CD4-positive, alpha-beta memory T cell (primary cell): ENCODE measurements at places on chromosomes 7 and 10. TPM values are rescaled to one million over a fixed set of nuclear protein-coding genes. Genes with fewer than 3 reads are reported as not detected.

GRCh38 chr10:122307669-122308416, 36.7 kb downstream of the BTBD16 start:
- DNase-seq = no peak
- no peaks in the 10 kb centered on the region for H3K4me1 ChIP-seq
- H3K27me3 ChIP-seq = no peaks in the 10 kb centered on the region
- H3K27ac ChIP-seq = no peak overlapping the region

KAZALD1 gene
- total RNA-seq = not detected

GRCh38 chr10:78748235-78748533, 320.6 kb upstream of the ZMIZ1 start:
- no peak overlapping the region for H3K27ac ChIP-seq
- H3K27me3 ChIP-seq = peaks cover 4% of the 10 kb centered on the region
- no peak for DNase-seq
- no peaks in the 10 kb centered on the region for H3K36me3 ChIP-seq
- H3K4me3 ChIP-seq = no peak overlapping the region
- peaks cover under 1% of the 10 kb centered on the region for H3K4me1 ChIP-seq

DNA sequence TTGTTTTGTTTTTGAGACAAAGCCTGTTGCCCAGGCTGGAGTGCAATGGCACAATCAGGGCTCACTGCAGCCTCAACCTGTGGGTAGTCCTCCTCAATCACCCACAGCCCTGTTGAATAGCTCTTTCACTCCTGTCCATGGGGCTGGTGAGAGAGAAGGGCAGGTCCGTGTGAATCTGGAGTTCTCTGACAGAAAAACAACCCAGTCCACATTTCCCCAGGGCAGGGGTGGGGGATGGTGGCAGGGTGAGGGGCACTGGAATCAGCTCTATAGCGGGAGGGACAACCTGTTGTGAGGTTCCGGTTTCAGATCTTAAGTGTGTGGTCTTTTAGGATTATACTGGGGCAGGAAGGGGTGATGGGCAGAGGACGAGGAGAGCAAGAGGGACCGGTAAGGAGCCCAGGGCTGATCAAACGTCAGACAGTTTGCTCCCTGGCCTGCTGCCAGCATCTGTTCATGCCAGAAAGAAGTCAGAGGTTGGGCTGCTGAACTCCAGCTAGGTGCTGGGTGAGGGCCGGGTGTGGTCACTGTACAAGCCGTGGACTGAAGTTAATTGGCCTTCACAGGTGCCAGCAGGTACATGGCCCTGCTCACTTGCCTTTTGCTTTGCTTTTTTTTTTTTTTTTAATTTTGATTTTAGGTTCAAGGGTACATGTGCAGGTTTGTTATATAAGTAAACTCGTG, 33.2 kb upstream of the MKRN1 start:
- H3K27me3 ChIP-seq = no peaks in the 10 kb centered on the region
- no peak overlapping the region for H3K4me3 ChIP-seq
- no peak overlapping the region for H3K27ac ChIP-seq
- no peaks in the 10 kb centered on the region for H3K4me1 ChIP-seq
- no peak for DNase-seq

- no peaks in the 10 kb centered on the region for H3K4me1 ChIP-seq
- H3K27me3 ChIP-seq = no peaks in the 10 kb centered on the region
- H3K27ac ChIP-seq = no peak overlapping the region
- peaks cover 11% of the 10 kb centered on the region for H3K36me3 ChIP-seq
- no peak overlapping the region for H3K4me3 ChIP-seq
Measured at GRCh38 chr7:129669901-129670300, 58.4 kb downstream of the NRF1 start.

DNA sequence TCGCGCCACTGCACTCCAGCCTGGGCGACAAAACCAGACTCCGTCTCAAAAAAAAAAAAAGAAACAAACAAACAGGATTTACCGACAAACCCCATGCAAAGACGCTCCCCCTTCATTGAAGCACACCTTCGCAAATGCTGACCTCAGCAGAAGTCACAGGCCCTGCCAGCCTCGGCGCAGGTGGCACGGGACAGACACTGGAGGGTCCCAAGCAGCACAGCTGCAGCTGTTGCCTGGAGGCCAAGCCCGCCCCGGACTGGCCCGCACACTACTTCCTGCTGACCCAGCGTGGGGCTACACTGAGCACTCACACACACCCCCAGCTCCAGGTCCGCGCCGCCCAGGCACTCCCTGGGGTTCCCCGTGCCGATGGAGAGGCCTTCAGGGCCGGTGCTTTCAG, 31.2 kb downstream of the SNX8 start:
- no peaks in the 10 kb centered on the region for H3K27me3 ChIP-seq
- no peaks in the 10 kb centered on the region for H3K4me1 ChIP-seq
- H3K27ac ChIP-seq = no peak overlapping the region
- H3K4me3 ChIP-seq = no peak overlapping the region
- H3K36me3 ChIP-seq = no peaks in the 10 kb centered on the region

MEOX2 gene
- not detected for total RNA-seq

GRCh38 chr7:20783700-20784387, 2.8 kb downstream of the SP8 start:
- H3K27ac ChIP-seq = no peak overlapping the region
- H3K4me3 ChIP-seq = no peak overlapping the region
- no peaks in the 10 kb centered on the region for H3K36me3 ChIP-seq
- no peak for DNase-seq
- peaks cover 35% of the 10 kb centered on the region for H3K27me3 ChIP-seq
- peaks cover 19% of the 10 kb centered on the region for H3K4me1 ChIP-seq

DNA sequence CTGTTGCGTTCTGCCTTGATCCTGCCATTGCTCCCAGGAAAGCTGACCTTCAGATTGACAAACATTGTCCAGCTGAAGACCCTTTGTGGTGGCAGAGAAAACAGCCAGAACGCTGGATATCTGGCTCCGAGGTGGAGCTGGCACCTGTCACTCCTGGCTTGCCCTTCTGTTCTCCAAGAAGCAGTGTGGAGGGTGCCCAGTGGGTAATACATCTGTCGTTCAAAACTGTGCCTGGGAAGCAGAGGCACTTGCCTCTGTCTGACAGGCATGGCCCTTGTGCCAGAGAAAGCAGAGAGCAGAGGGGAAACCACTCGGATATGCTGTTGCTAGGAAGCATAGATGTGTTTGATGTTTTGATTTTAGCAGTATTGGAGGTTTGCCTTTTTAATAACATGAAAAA, 231.4 kb downstream of the BMPER start:
- H3K27me3 ChIP-seq = no peaks in the 10 kb centered on the region
- H3K4me1 ChIP-seq = no peaks in the 10 kb centered on the region
- no peaks in the 10 kb centered on the region for H3K36me3 ChIP-seq
- no peak overlapping the region for H3K4me3 ChIP-seq
- DNase-seq = no peak

TFPI2 gene
- not detected for total RNA-seq

- H3K27me3 ChIP-seq = no peaks in the 10 kb centered on the region
- peaks cover 38% of the 10 kb centered on the region for H3K4me1 ChIP-seq
- DNase-seq = no peak
- no peak overlapping the region for H3K27ac ChIP-seq
Measured at GRCh38 chr7:151469281-151469680, 29.3 kb upstream of the CRYGN start.

DNA sequence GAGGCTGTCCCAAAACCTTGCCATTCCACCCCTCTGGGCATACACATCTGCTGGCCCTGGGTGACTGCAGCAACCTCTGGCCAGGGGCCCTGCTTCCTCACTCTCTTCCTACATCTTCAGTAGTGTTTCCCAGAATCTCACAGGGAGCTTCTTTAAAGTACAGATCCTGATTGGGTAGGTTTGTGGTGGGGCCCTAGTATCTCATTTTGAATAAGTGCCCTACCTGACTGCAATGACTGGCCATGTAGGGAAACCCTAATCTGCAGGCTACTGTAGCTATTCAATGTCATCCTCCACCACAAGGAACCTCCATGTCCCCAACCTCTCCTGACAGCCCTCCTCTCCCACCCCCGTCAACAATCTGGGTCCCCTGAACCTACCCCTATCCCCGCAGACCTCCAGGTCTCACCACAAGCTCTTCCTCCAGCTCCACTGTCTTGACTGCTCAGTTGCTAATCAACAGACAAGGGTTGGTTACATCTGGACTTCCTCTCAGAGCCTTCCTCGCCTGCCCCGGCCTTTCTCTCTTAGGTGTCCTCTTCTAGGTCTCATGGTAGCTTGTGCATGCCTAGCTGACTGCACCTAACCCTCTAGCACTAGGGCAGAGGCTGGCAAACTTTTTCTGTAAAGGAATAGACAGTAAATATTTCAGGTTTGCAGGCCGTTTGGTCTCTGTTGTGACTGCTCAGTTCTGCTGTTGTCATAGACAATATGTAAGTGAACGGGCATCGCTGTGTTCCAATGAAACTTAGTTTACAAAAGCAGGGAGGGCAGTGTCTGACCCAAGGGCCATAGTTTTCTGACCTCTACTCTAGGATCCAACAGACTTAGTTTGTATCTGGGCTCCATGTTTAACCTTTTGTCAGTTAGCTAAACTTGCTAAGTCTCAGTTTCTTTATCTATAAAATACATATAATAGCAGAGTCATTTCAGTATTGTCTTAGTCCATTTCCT, 121.1 kb downstream of the AOAH start:
- H3K27ac ChIP-seq = no peak overlapping the region
- H3K27me3 ChIP-seq = no peaks in the 10 kb centered on the region
- no peaks in the 10 kb centered on the region for H3K36me3 ChIP-seq
- DNase-seq = no peak

DNA sequence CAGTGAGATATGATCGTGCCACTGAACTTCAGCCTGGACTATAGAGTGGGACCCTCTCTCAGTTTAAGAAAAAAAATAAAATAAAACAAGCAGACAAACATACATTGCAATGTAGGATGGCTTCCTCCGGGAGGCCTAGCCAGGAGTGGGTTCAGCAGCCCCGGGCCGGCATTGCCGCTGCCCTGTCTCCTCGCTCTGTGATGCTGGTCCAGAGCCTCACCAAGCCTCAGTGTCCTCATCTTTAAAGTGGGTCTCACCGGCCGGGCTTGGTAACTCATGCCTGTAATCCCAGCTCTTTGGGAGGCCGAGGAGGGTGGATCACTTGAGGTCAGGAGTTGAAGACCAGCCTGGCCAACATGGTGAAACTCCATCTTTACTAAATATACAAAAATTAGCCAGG, 71.6 kb downstream of the PTPRE start:
- no peaks in the 10 kb centered on the region for H3K4me1 ChIP-seq
- H3K27ac ChIP-seq = no peak overlapping the region
- H3K27me3 ChIP-seq = no peaks in the 10 kb centered on the region

- H3K4me1 ChIP-seq = no peaks in the 10 kb centered on the region
- H3K27ac ChIP-seq = no peak overlapping the region
- no peaks in the 10 kb centered on the region for H3K36me3 ChIP-seq
- peaks cover 4% of the 10 kb centered on the region for H3K27me3 ChIP-seq
Measured at GRCh38 chr7:120825152-120825551, 32.8 kb downstream of the TSPAN12 start.

GRCh38 chr10:72320676-72321247, 34.0 kb downstream of the DNAJB12 start:
- H3K27me3 ChIP-seq = no peaks in the 10 kb centered on the region
- DNase-seq = no peak
- H3K4me1 ChIP-seq = peaks cover 93% of the 10 kb centered on the region
- H3K27ac ChIP-seq = peak overlapping the region; percentile 89
- no peaks in the 10 kb centered on the region for H3K36me3 ChIP-seq

DNA sequence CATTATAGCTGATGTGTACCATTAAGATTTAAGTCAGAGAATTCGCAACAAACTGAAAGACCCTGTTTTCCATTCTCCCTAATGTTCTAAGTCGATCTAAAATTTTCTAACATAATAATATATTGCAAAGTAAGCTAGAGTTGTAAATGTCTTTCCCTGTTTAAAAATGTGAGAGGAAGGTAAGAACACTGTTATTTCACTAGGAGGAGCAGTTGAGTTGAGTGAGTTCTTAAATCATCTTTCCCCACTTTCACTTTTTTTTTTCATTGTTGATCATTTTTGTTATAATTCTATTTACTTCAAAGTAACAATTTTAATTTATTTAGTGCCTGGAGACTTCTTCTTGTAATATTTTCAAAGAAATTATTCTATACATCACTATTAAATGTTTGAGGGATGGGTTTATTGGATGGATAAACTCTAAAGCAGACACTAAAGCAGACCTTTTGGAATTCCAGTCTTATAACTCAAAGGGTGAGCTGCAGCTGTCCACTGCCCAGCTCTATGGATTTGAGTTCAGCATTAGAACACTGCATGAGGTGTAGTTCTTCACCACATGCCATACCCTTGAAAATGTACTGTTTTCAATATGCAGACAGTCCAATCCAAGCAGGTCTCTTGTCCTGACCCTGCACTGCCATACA, 181.3 kb upstream of the FZD1 start:
- H3K4me1 ChIP-seq = peaks cover 6% of the 10 kb centered on the region
- H3K36me3 ChIP-seq = no peaks in the 10 kb centered on the region
- no peak for DNase-seq
- H3K27me3 ChIP-seq = no peaks in the 10 kb centered on the region
- no peak overlapping the region for H3K27ac ChIP-seq
- H3K4me3 ChIP-seq = no peak overlapping the region

PHYHIPL gene
- not detected for total RNA-seq

- DNase-seq = no peak
- no peaks in the 10 kb centered on the region for H3K27me3 ChIP-seq
- no peak overlapping the region for H3K4me3 ChIP-seq
- H3K36me3 ChIP-seq = no peaks in the 10 kb centered on the region
Measured at GRCh38 chr10:124212702-124213101, 119.3 kb upstream of the CHST15 start.
